HL-60 (cell line): ENCODE measurements at places on chromosomes 2 and 18.
A peak's percentile ranks its signal among the peaks of the same experiment; 100 is the strongest.

GRCh38 chr2:118844261-118845004, 3.0 kb downstream of the EN1 start:
- DNase-seq = no peak

GRCh38 chr2:212145121-212145520, 393.5 kb downstream of the ERBB4 start:
- no peak for DNase-seq

- no peak for DNase-seq
Measured at GRCh38 chr2:42854207-42854818, 61.9 kb upstream of the HAAO start.

- DNase-seq = no peak
Measured at GRCh38 chr18:76886112-76886511, 63.8 kb downstream of the ZNF236 start.

DNA sequence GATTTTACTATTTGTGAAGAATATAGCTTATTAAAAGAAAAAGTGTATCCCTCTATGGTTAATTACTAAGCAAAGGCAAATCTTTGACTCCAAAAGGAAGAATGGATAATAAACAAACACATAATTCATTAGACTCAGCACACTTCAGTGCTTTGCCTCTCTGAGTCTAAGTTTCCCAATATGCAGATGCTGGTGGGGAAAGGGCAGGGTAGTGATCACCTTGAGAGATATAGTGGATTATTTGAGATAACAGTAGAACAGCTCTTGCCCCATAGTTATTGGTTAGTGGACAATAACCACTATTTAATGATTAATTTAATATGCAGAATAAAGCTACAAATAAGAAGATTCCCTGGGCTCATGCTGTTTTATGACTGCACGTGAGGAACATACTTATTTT, 98.2 kb upstream of the SLC8A1 start:
- no peak for DNase-seq

GRCh38 chr2:25068217-25068616, 26.3 kb downstream of the EFR3B start:
- DNase-seq = no peak

- no peak for DNase-seq
Measured at GRCh38 chr2:18546567-18546966, 13.9 kb downstream of the RDH14 start.

GRCh38 chr2:28534817-28535216, 39.0 kb downstream of the PLB1 start:
- no peak for DNase-seq

GRCh38 chr2:51344886-51345285, 313.0 kb upstream of the NRXN1 start:
- DNase-seq = no peak

DNA sequence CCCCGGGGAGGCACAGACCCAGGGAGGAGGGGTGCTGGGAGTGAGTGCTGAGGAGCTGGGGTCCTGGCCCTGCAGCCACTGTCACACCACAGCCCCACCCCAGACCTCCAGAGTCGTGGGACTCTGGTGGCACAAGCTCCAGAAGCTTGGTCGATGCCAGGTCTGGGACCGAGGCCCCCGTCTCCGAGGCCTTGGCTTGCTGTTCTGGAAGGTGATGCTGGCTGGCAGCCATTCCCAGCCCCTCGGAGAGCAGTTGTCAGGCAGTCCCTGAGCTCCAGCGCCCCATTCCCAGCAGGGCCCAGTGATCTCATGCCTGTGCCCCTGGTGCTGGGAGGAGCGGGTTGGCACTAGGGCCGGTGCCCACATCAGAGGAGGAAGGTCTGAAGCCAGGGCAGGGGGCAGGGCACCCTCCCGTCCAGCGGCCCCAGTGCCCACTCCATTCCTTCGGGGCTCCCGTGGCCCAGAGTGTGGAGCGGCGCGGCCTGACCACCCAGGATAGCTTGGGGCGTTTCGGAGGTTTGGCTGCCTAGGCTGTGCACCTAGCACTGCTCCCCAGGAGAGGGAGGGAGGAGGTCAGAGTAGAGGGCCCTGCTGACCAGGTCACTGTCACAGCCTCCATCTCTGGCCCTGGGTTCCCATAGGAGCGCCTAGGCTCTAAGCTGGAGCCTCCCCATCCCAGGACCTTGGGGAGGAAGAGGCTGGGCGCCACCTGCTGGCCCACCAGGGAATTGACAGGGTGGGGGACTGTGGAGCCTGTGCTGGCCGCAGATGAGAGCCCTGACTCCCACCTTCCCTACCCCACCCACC, 16.8 kb upstream of the ALPI start:
- DNase-seq = no peak

DNA sequence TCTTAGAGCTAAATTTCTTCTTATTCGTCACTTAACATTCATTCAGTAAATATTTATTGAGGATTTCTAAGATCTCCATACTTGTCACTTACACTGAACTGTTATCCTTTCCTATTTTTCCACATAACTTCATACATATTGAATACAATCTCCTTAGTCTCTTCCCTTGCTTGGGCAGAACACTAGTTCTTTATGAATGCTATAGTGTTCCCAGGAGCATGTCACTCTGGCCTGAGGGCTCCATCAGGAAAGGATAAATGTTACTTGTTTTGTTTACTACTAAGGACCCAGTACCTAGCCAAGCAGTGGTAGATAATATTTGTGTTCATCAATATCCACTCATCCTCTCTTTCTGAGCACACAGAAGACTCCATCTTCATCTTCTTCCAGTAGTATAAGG, 544.7 kb downstream of the ZEB2 start:
- no peak for DNase-seq

DNA sequence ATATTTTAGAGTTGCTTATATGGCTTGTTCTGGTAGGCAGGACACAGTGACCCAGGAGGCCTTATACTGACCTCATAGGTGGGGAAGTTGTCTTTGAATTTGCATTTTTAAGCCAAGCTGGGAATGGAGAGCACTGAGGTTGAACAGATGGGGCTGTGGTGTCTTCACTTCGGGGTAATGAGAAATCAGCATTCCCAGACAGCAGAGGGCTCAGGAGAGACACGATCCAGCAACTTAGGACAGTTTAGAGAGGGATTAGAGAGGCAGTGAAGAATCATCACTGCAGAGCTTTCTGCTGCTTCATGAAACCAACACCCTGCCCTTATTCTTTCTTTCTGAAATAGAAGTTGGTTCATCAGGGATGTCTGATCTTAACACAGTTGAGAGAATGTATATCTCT, 202.4 kb downstream of the TDRD15 start:
- no peak for DNase-seq

DNA sequence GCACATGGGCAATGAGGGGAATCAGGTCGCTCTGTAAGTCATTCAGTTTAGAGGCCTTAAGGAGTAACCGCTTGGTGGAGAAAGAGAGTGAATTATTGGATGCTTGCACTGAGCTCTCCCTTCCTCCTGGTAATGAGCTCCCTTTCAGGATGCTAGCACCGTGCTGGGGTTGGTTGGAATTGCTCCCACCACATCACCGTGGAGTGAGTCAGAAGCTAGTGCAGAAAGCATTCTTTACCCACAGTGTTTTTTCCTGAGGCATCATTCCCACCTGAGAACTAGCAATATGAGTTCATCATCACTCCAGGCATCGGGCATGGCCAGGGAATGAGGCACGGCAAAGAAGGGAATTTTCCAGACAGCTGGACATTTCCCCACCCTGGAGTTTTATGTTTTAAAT, 57.6 kb downstream of the ITGB6 start:
- no peak for DNase-seq

GRCh38 chr2:120540719-120541552, 194.7 kb upstream of the GLI2 start:
- no peak for DNase-seq

DNA sequence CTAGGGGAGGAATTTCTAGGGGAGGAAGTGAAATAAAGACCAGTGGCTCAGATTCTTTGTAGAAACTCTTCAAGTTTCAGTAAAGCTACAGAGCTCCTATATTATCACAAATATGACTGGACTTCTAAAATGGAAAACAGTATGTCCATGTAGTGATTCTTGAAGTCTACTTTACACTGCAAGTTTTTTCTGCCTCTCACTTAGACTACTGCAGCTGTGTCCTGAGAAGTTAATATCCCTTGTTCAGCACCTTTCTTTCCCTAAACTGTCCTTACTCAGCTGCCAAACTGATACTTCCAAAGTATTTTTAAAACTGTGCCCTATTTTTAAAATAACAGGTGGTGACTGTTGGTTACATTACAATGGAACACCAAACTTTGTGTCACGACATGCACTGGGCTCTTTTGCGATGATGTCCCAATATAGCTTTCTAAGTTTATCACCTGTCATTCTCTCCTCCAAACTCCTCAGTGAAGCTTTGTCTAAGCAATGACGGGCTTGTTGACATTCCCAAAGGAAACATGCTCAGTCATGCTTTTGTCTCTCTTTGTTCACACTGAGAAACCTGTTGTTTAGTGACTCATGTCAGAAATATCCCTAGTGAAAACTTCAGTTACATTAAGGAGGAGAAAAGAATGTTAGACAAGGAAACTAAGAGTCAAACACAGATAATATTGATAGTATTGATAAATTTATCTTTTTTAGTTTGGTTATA, 341.1 kb downstream of the ARL6IP6 start:
- no peak for DNase-seq

DNA sequence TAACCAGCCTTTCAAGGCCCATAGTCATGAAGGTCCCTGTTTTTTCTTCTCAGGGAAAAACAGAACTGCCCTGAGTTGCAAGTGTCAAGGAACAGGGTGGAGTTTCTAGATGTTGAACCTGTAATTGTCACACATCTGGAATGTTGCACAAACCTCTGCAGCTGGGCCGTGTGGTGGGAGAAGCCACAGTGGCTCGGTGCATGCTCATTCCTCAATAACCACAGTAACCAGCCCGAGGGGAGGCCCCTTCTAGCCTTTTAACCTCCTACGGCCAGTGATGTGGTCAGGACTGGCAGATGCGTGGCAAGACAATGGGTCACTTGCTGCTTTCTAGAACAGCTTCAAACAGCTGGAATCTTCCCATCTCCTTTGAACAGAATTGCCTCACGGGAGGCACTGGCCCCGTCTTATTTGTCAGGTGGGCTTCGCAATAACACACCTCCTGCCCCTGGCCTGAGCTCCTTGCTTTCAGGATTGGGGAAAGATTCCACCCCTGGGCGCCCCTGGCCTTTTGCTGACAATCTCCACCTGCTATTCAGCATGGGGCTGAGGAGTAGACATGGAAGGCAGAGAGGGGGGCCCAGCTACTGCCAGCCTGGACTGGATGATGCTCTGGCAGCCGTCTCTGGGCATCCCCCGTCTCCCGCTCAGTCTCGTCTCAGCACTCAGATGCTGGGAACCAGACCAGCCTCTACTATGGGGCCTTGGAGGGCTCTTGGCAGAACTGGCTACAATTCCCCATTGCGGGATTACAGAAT, 102.9 kb downstream of the KLHL29 start:
- no peak for DNase-seq

GRCh38 chr18:21218862-21219261, 23.2 kb upstream of the GREB1L start:
- DNase-seq = no peak

- peak; percentile 97 for DNase-seq
Measured at GRCh38 chr2:239910851-239911640, 114.1 kb downstream of the NDUFA10 start.

DNA sequence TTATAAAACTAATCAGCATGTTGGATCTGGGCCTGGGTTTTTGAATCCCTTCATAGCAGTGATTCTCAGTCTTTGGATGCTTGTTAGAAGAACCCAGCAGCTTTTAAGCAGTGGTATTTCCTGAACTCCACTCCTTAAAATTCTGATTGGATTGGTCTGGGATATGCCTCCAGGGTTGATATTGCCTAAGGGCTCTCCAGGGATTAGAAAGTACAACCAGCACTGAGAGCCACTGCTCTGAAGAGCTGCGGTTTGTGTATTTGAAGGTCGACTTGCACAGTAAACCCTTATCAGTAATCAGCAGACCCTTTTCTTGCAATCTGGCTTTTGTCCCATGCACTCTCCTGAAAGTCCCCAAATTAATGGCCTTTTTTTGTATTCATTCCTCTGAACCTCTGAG, 17.0 kb upstream of the RBMS1 start:
- no peak for DNase-seq

DNA sequence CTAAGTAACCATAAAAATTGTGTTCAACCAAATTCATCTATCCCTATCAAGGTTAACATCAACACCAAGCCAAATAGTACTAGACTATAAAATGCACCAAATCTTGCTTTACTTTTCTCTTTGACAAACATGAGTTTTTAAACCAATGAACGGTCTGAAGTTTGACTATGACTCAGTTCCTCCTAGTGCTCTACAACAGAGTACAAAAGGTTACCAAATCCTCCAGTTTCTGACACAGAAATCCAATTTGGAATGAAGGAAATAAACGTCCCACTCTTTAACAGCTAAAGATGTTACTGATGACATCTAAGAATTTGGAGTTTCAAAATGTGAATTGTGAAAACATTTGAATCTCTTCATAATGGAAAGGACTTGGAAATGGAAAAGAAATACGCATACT, 11.8 kb upstream of the ACVR1 start:
- DNase-seq = no peak

- no peak for DNase-seq
Measured at GRCh38 chr2:74142340-74142739, 5.4 kb downstream of the BOLA3 start.

- peak; percentile 76 for DNase-seq
Measured at GRCh38 chr18:3179430-3180089, 40.2 kb downstream of the MYOM1 start.

- DNase-seq = no peak
Measured at GRCh38 chr2:188256420-188256819, 35.3 kb upstream of the GULP1 start.

DNA sequence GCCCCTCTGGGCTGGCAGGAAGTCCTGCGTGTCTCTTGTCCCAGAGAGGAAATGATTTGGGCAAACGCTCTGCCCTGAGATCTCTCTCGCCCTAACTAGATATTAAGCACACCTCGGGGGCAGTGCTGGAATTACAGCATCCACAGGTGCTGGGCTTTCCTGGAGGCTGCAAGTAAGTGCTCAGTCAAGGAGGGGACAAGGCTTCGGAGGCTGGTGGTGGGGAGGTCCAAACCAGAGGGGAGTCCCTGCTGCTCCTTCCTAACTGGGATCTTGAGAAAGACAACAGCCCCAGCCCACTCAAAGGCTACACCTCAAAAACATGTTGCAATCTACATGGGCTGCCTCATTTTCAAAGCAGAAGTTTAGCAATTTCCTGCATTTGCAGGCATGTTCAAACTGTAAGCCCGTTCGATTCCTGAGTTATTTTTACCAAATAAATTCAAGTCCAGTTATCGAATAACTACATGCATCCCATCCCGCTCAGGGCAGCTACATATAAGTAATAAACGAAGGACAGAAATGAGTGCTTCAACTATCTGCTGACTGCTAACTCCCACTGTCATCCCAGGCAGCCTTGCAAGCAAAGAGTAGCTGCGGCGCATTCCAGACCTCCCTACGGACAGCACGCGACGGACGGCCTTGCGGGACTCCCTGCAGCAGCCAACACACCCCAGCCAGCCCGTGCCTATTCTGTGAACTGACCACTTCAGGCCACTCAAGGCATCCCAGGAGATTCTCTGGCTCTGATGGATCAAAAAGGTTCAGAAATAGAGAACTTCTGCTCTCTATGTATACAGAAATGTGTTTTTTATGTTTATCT, 27.5 kb downstream of the ZNF516 start:
- peak; percentile 94 for DNase-seq
